Psoas muscle (tissue), 8 donors: ENCODE measurements at places on chromosomes 1 and 21. TPM values are rescaled to one million over a fixed set of nuclear protein-coding genes. Genes with fewer than 3 reads are reported as not detected.

The SERTAD4 gene
- total RNA-seq, result 0.48 TPM

The TFF3 gene
- total RNA-seq, result 1.7 TPM

GRCh38 chr1:101178341-101178687 is 58.5 kb upstream of the S1PR1 start:
- no peaks in the 10 kb centered on the region for H3K27me3 ChIP-seq
- H3K27ac ChIP-seq, result no peak overlapping the region
- no peak for DNase-seq
- H3K4me3 ChIP-seq, result no peak overlapping the region
- H3K4me1 ChIP-seq, result no peaks in the 10 kb centered on the region

GRCh38 chr1:204093421-204093717 is 20.5 kb downstream of the SOX13 start:
- peaks cover 68% of the 10 kb centered on the region for H3K4me1 ChIP-seq
- H3K4me3 ChIP-seq, result no peak overlapping the region
- H3K27me3 ChIP-seq, result no peaks in the 10 kb centered on the region
- no peak for DNase-seq
- H3K36me3 ChIP-seq, result no peaks in the 10 kb centered on the region

GRCh38 chr1:11602981-11603380 is 51.2 kb downstream of the FBXO2 start:
- no peak for DNase-seq
- no peaks in the 10 kb centered on the region for H3K36me3 ChIP-seq
- H3K27me3 ChIP-seq, result peaks cover 2% of the 10 kb centered on the region
- no peak overlapping the region for H3K4me3 ChIP-seq
